Uterus (tissue), 4 donors: ENCODE measurements at places on chromosomes 2 and 18.
A peak's percentile ranks its signal among the peaks of the same experiment; 100 is the strongest.

- no peak overlapping the region for H3K4me3 ChIP-seq
- no peaks in the 10 kb centered on the region for H3K4me1 ChIP-seq
- H3K36me3 ChIP-seq = no peaks in the 10 kb centered on the region
- H3K27me3 ChIP-seq = no peaks in the 10 kb centered on the region
- no peak for DNase-seq
Observed at GRCh38 chr2:49980774-49981173, 826.5 kb upstream of the FSHR start.

- no peaks in the 10 kb centered on the region for H3K27me3 ChIP-seq
- no peaks in the 10 kb centered on the region for H3K4me1 ChIP-seq
- H3K36me3 ChIP-seq = no peaks in the 10 kb centered on the region
- H3K4me3 ChIP-seq = no peak overlapping the region
Observed at GRCh38 chr2:236715491-236715961, 145.9 kb downstream of the ACKR3 start.

DNA sequence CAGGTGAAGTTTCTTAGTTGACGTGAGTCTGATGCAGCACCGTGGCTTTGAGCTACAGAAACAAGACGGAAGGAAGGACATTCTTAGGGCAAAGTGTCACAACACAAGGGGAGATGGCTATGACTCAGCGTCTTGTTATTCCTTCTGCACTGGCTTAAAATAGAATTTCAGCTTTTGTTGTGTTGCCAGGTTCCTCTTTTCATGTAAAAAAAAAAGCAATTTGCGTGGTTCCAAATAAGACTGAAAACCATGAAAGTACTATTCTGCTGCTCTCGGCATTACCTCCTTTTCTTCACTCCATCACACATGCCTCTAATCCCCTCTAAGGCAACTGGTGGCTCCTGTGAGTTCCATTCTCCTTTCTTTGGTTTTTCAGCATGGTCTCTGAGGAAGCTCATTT is 150.1 kb downstream of the ANTXR1 start:
- no peaks in the 10 kb centered on the region for H3K27me3 ChIP-seq
- H3K36me3 ChIP-seq = no peaks in the 10 kb centered on the region
- no peak for DNase-seq
- peak overlapping the region; percentile 83 for H3K27ac ChIP-seq
- no peak overlapping the region for H3K4me3 ChIP-seq

DNA sequence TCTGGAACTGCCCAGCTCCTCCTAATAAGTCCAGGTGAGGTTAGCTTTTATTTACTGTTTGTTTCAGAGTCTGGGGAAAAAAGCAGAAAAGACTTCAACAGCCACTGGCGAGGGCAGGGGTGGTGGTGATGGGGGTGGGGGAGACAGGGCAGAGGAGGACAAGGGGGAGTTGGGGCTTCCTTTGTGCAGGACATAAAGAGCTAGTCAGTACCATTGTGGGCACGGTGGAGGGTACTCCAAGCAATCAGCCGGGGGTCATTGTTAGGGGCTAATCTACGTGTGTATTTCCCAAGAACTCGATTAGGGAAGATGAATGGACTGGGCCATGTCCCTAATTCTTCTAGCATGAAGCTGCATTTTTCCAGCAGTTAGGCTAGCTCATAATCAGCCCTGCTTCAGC is 2.8 kb upstream of the RAX start:
- H3K4me1 ChIP-seq = no peaks in the 10 kb centered on the region
- H3K4me3 ChIP-seq = no peak overlapping the region
- no peak overlapping the region for H3K27ac ChIP-seq
- no peak for DNase-seq
- H3K36me3 ChIP-seq = no peaks in the 10 kb centered on the region
- peaks cover 16% of the 10 kb centered on the region for H3K27me3 ChIP-seq

DNA sequence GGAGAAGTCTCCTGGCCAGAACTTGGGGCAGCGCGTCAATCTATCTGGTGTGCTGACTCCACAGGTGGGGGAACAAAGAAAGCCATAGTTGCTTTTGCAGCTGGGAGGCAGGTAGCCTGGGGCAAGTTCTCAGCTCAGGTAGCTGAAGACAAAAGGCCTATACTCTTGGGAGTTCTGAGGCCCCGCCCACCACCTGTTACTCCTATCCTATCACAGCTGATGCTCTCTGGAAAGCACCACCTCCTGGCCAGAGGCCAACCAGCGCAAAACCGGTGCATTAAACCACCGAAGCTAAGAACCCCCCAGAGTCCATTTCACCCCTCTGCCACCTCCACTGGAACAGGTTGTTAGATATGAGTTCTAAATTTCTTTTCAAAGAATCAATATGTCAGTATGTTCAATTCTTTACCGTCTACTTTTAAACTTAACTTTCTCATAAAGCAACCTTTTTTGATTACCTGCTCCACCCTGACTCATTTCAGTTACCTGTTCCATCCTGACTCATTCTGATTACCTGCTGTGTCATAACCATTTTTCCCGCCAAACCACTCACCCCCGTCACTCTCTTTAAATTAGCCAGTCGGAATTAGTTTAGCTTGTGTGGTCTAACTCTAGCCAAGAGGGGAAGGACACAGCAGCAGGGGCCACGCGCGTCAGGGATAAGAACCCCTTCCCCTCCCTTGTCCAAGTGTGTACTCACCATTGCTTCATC is 43.4 kb downstream of the UPP2 start:
- H3K27ac ChIP-seq = no peak overlapping the region
- H3K4me3 ChIP-seq = no peak overlapping the region
- H3K36me3 ChIP-seq = no peaks in the 10 kb centered on the region
- no peak for DNase-seq
- no peaks in the 10 kb centered on the region for H3K27me3 ChIP-seq
